NCI-H1930 (cell line): ENCODE measurements at places on chromosomes 6 and 20.

DNA sequence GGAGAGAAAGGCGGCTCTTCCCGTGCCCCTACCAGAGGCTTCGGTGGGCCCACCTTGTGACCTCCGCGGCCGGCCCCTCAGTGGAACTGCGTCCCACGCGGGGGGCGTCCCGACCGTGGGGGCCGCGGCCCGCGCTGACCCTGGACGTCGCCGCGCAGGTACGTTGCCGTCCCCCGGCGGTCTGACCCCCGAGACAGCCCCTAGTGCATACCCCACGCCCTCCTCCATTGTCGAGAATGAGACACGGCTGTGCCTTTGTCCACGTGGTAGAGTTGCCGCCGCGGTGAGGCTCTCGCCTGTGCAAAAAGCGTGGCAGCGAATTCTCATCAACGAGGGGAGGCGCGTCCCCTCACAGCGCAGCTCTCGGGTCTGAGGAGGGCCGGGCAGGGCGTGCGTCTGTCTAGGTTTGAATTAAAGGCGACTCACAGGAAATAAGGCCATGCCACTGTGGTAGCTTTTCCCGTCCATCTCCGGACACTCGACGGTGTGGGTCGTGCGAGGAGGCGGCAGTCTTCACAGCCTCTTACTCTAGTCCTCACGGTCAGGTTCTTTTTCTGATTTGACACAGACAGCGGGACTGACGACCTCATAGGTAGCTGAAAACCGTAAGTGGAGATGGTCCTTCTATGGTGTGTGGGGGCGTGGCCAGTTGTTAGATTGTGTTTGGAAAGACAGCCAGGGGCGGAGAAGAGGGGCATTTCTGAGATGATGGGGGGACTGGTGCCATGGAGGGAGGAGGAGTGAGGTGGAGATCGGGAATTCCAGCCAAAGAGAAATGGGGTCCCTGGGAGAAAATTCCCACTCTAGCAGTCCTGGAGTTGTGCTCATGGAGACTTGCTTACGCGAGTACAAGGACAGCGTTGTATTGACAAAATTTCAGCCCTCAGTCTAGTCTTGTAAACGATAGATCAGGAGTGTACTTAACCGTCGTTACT lies 580 bp downstream of the NXT1 start:
- no peak for DNase-seq

- no peak for DNase-seq
Measured at GRCh38 chr6:33763483-33763882, 16.8 kb upstream of the IP6K3 start.

- DNase-seq = no peak
Measured at GRCh38 chr20:33370291-33370690, 31.0 kb downstream of the CDK5RAP1 start.

DNA sequence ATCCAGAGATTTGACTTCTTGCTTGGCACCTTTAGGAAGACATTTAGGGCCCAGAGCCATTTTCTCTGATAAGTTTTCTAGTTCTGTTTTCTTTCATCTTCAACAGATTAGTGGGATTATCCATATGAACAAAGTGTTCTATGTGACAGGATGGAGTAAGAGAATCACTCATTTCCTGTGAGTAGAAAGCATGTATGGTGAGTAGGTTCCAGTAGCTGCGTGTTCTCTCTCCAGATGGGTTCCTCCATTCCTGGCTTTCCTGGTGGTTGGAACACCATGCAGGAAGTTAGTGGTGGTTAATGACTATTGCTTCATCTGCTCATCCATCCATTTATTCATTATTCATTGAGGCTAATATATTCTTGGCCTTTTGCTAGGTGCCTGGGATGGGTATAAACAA lies 54.0 kb downstream of the EFCAB8 start:
- no peak for DNase-seq

GRCh38 chr6:32047855-32048766 lies 9.9 kb downstream of the CYP21A2 start:
- peak; percentile 48 for DNase-seq

DNA sequence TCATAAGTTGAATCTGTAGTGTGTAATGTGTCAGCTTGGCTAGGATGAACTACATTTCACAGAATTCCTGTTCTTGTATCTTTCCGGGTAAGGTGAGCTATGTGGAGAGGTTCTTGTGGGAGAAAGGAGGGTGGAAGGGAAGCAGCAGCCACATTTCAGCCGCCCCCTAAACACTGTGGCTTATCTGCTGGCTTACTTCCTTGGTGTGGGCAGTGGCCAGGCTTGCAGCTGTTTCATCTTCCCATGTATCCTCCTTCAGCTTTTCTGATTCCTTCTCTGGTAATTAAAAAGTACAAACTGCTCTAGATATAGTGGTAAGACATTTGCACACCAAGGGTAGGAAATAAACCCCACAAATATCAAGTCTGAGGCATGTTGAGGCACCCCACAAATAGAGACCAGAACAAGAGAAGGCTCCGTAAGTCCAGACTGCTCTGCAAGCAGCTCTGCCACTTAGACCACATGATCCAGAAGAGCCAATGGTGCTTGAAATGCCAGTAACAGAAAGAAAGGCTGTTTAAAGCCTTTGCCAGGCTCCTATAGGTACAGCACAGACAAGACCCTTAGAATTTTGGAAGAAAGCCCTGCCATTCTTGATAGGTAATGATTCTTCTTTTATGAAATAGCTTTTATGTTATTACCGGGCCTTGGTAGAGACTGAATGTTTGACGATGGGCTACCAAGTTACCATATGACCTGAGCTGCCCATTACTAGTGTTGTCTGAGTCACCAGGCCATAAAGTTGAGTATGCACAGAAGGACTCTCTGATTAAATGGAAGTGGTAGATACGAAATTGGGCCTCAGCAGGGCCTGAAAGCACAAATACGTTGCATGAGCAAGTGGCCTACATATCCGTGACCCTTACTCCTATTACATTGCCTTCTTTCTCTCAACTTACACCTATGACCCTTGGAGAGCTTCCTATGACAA lies 215.0 kb upstream of the SGK1 start:
- DNase-seq = no peak

GRCh38 chr20:57795342-57795697 lies 85.5 kb upstream of the PMEPA1 start:
- no peak for DNase-seq

DNA sequence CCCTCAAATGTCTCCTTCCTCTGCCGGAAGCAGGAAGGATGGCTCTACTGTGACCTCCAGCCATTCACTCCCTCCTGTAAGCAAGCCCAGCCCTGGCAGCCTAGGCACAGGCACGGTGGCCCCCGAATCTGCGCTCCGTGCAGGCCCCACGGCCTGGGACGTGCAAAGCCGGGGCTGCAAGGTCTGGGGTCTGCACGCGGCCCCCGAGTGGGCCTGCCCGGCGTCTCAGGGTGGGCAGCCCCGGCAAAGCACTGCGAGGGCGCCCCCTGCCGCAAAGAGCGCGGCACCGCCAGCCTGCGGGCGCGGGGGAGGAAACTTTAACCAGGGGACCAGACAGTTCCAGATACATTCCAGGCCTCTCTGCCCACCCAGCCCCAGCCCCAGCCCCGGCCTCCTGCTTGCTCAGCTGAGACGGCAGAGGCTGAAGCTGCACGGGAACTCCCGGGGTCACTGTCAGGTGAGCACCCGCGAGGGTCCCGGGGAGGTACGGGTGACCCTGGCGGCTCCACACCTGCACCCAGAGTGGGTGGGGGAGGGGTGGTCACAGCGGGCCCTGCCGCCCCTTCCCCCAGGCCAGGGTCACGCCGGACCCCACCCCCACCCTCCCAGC lies 98.8 kb downstream of the ASXL1 start:
- DNase-seq = peak; percentile 64

DNA sequence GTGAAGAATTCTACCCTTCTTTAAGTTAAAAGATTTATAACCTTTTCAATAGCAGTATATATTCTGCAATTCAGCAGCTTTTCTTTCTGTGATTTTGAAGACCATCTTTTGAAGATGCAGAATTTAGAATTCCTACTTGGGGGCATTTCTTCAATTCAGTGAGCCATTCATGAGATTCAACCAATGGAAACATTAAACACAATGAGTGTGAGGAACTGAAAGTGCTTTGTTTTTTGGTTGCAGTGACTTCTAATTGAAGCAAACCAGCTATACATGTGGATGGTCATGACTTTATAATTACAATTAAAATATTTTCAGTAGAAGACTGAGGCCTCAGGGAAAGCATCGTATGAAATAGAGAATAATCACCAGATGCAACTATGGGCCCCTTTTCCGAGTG lies 108.3 kb downstream of the CARMIL1 start:
- no peak for DNase-seq

DNA sequence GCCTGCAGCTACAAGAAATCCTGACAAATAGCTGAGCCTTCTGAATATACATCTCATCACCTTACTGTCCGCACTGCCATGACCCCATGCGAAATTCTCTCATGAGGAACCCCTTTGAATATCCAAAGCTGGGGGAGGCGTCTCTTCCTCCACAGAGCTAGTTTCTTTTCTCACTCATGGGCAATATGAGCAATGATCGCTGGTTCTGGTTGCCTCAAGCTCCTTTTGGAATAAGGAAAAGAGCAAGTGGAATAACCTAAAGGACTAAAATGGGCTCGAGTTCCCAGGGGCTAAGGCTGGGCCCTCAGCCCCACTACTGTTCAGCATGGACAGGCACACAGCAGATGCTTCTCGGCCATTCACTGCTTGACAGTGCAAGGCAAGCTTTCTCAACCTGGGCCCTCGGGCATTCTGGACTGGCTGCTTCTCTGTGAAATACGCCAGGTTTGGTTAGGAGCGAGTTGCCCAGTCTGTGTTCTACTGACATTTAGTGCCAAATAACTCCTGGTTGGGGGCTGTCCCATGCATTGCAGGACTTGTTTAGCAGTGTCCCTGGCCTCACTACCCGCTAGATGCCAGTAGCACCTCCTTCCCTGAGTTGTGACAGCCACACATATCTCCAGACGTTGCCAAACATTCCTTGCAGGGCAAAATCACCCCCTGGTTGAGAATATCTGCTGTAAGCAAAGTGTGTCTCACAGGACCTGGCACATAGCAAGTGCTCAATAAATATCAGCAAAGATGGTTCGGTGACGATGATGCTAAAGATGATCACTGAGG lies 156.8 kb downstream of the CEBPB start:
- DNase-seq = no peak

DNA sequence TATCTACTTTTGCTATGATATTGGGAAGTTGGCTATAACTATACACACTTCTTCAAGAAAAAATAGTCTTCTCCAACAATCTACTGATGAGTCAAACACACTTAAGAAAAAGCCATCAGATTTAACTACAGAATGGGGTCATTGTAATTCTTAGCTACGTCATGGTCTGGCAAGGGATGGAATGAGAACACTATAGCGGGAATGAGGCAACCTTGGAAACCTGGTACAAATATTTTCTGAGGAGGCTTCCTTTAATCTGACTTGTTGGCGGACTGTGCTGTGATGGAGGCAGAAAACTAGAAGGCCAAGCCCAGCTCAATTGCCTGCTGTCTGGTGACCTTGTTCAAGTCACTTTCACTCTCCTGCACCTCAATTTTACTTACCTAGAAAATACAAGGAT lies 586.8 kb upstream of the JAG1 start:
- DNase-seq = no peak

- no peak for DNase-seq
Measured at GRCh38 chr6:80457439-80457933, 351.0 kb downstream of the BCKDHB start.

DNA sequence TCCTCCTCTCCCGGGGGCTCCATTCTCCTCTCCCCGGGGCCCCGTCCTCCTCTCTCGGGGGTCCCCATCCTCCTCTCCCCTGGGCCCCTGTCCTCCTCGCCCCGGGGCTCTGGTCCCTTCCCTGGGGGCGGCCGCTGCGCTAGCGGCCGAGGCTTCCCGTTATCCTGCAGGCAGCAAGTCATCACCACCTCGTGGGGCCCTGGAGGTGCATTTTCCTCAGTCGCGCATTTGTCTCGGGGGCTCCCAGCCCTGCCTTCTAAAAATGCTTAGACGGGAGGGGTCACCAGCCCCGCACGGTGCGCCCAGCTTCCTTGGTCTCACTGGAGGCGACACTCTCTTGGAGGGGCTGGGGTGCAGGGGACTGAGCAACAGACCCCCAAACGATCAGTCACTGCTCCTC lies 216.5 kb downstream of the QKI start:
- DNase-seq = no peak

GRCh38 chr6:86683132-86683908 lies 254.0 kb upstream of the HTR1E start:
- DNase-seq = no peak

DNA sequence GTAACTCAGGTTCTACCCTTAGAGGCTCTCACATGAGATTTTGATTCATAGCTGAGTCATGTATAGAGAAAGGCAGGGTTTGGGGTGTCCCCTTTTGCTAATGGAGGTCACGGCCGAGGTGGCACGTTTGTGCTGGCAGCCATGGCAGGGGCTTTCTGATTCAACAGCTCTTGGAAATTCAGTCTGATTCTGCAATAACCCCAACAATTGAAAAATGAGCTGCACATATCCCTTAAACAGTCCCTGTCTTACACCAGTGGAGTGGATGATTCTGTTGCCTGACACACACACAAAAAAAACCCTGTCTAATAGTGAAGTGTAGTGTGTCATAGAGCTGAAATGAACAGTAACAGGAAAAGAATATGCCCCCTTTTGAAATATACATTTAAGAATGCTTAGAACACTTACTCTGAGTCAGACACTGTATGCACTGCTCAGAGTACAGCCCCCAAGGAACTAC lies 40.4 kb upstream of the ARG1 start:
- DNase-seq = no peak

DNA sequence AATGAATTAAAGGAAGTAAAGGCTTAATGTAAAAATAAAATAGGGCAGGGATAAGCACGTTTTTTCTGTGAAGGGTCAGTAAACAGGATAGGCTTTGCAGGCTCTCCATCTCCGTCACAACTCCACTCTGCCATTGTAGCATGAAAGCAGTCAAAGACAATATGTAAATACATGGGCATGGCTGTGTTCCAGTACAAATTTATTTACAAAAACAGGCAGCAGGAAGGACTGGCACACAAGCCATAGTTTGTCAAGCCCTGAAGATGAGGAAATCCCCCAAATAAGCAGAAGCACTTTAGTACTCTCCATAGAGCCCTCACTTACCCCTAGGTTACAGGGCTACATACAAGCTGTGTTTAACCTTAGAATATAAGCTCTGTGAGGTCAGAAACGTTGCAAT lies 8.9 kb upstream of the FBXO9 start:
- no peak for DNase-seq

- DNase-seq = no peak
Measured at GRCh38 chr6:47170617-47170947, 128.4 kb upstream of the ADGRF1 start.

DNA sequence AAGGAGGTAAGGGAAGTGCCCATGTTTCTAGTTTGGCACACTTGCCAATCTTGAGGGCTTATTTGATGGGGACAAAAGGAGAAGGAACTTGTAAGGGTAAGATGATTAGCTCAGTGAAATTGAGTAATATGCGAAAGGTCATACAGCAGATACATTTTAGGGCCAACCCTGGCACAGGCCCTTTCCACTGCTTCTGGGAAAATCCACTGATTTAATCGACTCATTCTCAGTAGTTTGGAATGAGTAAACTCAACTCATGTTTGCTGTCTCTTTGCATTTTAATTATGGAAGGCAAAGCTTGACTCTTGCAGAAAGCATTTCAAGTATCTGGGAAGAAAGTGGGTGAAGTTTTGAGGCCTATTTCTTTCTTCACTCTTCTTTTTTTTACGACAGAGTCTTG lies 20.0 kb downstream of the PHF20 start:
- DNase-seq = no peak
